Stimulated activated CD4-positive, alpha-beta T cell treated with anti-CD3 and anti-CD28 coated beads, Interleukin-1b, Interleukin-23, amount 100 ng/mL, for 1 hour (primary cell): ENCODE measurements at places on chromosomes 12 and 14.

DNA sequence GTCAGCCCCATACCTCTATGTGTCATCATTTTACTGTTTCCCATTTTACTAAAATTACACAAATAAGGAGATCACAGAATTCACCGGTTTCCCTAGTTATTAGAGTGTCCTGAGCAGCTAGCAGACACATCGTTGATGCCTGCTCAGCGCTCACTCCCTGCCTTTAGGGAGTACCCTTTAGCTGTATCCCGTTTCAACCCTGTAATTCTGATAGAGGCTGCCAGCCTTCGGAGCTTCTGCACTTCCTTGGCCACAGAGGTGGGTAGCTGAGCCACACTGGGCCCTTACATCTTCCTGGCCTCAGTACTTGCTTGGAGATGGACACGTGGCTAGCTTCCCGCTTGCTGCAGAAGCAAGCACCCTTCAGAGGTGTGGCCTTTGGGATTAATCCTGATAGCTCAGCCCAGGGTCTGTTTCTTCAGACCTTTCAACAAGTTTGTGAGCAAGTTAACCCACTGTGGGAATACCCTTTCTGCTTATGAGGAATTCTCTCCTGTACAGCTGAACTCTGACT is 14.3 kb upstream of the FBXW8 start:
- DNase-seq: no peak

- no peak for DNase-seq
Observed at GRCh38 chr12:57514720-57515407, 5.5 kb downstream of the DDIT3 start.

DNA sequence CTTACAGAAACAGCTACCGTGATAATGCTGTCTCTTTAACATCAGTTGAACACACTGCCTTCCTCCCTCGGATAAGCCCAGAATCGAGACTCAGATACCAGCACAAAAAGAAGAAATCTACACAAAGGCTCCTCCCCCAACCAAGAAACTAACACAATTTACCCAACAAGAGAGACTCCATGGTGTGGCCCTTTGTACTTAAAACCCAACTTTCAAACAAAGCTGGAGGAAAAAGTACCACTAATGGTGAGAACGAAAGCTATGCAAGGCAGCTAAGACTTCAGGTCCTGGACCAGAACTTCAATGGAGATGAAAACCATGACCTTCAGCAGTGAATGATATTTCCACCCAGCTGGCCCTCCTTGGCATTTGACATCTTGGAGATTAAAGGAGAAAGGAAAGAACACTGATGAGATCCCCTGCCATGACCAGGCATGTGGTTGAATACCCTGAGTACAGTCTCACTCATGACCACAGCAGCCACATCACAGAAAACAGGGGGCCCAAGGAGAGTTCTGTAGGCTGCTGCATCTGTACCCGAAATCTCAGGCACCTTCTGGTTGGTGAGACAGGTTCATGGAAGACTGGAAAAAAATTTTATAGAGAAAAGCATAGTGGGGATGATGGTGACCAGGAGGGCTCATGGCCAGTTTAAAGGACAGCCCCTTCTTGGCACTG is 36.7 kb downstream of the RBM19 start:
- DNase-seq: no peak

- no peak for DNase-seq
Observed at GRCh38 chr14:93183596-93184317, 940 bp downstream of the MOAP1 start.

- no peak for DNase-seq
Observed at GRCh38 chr12:70154087-70154638, 89.1 kb upstream of the CNOT2 start.

DNA sequence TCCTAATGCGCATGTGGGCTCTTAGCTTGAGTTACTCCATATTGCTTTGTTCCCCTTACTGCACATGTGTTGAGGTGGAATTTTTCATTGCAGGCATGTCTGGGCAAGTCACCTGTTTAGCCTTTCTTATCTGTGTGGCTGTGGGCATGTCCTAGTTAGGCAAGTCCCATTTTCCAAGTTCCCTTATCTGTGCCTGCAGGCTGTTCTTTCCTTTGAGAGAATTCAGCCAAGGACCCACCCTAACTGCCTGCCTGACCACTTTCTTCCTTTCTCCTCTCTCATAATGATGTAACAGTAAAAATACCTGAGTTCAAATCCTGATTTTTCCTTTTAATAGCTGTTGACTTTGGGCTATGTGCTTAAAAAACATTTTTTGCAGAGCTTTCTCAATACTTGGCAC is 870.6 kb downstream of the NRXN3 start:
- DNase-seq: no peak

GRCh38 chr12:65952737-65953209 is 128.5 kb downstream of the HMGA2 start:
- no peak for DNase-seq

DNA sequence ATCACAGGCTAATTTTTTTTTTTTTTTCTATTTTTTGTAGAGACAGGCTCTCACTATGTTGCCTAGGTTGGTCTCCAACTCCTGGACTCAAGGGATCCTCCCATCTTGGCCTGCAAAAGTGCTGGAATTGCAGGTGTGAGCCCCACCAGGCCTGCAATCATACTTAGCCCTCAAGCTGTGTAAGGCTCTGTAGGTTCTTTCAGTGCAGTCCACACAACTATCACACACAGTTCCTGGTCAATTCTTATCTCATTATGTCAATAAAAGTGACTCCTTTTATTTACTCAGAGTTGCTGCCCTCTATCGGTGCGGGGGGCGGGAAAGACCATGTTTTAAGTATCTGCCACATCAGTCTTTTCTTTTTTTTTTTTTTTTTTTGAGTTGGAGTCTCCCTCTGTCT is 29.0 kb downstream of the SLC2A3 start:
- DNase-seq: no peak

DNA sequence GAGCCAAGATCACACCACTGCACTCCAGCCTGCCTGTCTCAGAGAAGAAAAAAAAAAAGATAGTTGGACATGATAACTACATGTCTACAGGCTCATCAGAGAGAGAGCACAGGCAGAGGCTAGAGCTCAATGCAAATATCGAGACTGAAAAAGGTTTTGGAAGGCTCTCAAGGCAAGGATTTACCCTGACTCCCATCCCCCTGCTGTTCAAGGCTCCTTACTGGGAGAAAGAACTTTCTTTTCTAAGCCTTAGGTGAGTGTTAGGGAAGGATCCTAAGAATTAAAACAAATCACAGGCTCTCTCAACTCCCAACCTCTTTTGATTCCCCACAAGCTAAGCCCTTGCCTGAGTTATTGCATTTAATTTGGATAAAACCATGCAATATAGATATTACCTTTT is 525.1 kb downstream of the DIO2 start:
- no peak for DNase-seq

DNA sequence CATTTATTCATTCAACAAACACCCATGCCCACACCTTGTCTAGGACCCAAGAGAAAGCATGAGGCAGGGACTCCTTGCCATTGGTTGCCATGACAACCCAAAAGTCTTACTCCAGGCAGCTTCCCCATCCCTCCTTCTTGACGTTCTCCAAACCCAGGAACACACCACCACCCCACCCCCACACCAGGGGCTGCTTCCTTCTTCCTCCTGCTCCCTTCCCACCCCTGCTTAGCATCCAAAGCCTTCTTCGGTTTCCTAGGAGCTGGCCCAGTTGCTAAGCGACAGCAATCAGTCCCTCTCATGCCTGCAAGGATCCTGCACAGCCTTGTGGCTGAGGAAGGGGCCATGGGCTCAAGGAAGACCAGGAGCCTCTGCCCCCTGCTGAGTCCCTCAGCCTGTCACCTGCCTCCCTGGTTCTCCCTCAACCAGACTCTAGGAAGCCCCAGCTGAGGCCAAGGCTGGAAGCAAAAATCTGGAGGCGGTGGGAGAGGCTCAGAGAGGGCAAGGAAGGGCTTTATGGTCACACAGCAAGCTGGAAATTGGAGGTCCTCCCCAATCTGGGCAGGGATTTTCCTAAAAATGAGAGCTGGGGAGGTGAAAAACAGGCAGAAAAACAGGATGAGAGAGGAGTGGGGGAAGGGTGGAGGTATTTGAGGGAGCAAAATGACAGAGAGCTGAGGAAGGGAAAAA is 15.4 kb downstream of the RASAL1 start:
- no peak for DNase-seq

DNA sequence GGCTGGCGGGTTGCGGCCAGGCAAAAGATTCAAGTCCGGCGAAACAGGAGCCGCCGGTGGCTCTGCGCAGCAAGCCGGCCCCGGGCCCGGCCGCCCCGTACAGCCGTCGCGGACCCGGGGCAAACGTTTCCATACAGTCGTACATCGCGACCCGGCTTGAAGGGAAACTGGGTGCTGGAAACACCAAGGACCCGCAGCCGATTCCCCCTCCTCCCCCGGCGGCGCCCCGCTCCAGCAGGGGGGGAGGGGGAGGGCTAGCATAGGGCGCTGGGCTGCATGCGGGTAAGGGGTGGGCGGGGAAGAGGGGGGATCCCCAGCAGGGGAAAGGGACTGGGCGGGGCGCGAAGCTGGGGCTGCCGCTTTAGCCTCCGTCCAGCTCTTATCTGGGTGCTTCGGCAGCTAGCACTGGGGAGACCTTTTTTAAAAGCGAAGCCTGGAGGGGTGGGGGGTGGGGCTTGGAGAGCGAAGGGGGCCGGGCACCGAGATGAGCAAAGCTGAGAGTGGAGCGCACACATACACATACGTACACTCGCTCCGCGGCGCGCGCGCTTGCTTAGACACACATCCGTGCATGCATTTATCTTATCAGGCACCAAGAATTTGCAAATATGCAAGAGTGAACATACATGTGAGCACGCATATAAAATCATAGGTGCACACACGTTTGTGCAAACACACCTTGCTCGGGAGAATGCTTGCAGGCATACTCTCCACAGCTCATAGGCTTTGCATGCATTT is 11.9 kb downstream of the RARG start:
- DNase-seq: no peak

DNA sequence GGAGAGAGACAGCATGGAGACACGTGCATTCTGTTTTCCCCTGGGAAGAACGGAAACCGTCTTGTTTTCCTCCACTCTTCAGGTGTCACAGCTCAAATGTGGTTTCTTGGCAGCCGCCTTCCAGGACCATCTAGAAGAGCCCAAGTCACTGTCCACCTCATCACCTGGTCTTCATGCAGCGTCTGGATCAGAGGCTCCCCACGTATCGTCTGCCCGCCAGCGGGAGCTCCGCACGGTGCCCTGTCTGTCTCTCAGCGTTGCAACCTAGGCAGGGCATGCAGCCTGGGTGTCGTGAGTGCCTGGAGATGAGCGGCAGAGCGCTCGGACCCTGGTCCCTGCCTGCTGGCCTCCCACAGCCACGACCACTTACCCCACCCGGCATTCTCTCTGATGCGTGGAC is 117.5 kb downstream of the PIWIL1 start:
- no peak for DNase-seq

- no peak for DNase-seq
Observed at GRCh38 chr14:59215322-59215721, 26.9 kb downstream of the DAAM1 start.

GRCh38 chr12:3364661-3365462 is 126.1 kb upstream of the PRMT8 start:
- no peak for DNase-seq

DNA sequence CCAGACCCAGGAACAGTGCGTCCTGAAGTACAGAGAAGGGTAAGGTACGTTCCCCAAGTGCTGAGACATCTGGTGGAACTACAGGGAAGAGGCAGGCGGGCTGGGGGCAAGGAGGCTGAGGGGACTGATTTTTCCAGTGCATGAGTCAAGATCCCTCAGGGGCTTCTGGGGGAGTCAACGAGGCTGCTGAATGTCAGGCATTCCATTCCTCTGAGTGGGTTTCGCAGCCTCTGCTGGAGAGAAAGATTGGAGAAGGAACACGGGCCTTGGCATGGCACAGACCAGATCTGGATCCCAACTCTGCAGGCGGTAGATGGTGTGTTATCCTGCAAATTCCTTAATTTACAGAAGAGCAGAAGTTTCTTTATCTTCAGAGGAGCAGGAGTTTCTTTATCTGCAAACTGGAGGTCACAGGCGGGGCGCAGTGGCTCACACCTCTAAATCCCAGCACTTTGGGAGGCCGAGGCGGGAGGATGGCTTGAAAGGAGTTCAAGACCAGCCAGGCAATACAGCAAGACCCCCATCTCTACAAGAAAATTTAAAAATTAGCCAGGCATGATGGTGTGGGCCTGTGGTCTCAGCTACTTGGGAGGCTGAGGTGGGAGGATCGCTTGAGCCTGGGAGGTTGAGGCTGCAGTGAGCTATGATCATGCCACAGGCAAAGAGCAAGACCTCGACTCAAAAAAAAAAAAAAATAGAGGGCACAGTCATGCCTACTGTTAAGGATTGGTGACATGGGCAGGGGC is 132.6 kb upstream of the MAP1LC3B2 start:
- DNase-seq: no peak

DNA sequence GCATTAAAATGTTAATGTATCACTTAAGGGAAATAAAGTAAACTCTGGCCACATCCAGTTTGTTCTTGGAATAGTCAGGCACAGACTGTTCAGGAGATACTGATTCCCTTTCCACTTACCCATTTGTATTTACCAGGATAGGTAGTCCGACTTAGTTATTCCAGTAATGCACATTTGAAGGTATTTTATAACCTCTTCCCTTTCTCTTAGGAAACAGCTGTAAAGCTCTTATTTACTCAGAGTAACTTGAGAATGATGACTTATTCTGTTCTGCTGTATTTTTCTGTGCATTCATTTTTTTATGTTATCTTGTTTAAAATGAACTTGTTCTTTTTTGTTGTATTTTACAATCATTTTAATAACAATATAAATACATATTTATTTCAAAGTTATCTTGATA is 78.0 kb downstream of the METTL25 start:
- no peak for DNase-seq

DNA sequence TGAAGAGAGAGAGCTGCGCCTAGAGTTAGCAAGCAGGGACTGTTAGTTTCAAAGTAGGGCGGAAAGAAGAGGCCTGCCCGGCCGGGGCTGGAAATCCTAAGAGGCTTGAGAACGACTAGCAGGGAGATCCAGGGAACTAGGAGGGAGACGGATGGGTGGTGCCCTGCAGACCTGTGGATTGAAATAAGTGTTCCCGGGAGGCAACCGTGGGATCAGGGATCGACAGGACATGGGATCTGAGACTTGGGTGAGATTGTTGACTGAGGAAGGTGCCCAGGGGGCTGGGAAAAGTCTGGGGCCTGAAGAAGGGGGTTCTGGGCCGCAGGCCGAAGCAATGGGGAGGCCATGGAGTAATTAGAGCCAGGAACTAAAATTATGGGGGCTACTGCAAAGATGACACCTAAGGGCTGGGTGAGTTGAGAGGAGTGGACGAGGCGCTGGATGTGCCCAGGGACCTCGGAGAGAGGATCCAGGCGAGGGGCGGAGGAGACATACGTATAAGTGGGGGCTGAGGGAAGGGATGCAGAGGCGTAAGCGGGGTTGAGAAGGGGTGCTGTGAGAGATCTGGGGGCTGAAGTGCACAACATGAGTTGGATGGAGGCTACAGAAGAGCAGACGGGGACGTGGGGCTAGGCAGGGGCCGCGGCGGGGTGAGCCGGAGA is 635 bp downstream of the LTA4H start:
- no peak for DNase-seq

GRCh38 chr12:46343118-46343852 is 29.3 kb downstream of the SLC38A2 start:
- no peak for DNase-seq

DNA sequence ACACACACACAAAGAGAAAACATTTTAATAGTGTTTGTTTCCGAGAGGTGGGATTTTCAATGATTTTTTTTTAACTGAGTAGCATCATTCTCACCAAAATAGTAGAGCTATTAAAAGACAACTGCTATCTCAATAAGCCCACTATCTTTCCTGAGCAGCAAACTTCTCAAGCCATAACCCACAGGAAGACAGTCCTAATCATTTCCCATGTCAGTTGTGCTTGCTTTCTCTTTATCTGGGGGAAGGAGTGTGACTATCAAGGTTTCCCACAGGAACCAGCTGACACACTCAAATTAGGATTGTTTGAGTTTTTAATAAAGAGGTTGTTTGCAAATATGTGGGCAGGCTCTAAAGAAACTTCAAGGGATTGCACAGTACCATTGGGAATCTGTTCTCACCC is 4.9 kb upstream of the MAX start:
- no peak for DNase-seq
